Activated CD4-positive, CD25-positive, alpha-beta regulatory T cell treated with anti-CD3 and anti-CD28 coated beads, Interleukin-2, amount 50 U/mL, for 24 hours (primary cell): ENCODE measurements at places on chromosomes 5 and 9.

- ATAC-seq = no peak
These were observed 42.2 kb upstream of the RNF130 start for GRCh38 chr5:180113660-180114303.

GRCh38 chr5:140927228-140927573 is 1.1 kb downstream of the PCDHAC1 start:
- no peak for ATAC-seq

GRCh38 chr5:52709167-52709925 is 78.4 kb upstream of the ITGA1 start:
- ATAC-seq = no peak

GRCh38 chr5:171092194-171092593 is 216.9 kb upstream of the TLX3 start:
- no peak for ATAC-seq

DNA sequence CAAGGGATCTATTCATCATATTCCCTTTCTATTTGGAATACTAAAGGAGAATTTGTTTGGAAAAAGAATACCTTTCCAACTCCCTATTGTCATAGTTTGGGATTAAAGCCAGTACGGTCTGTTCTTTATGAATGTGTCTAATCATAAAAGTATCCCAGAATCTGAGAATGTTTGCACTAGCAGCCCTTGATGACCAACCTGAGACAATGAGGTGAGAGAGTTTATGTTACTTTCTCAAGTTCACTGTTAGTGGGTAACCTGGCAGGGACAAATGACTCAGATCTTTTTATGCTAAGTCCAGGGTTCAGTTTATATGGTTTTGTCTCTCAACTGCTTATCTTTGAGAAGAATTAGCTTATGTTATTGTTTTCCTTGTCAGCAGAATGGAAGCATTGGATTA is 25.3 kb upstream of the TLR4 start:
- no peak for ATAC-seq

DNA sequence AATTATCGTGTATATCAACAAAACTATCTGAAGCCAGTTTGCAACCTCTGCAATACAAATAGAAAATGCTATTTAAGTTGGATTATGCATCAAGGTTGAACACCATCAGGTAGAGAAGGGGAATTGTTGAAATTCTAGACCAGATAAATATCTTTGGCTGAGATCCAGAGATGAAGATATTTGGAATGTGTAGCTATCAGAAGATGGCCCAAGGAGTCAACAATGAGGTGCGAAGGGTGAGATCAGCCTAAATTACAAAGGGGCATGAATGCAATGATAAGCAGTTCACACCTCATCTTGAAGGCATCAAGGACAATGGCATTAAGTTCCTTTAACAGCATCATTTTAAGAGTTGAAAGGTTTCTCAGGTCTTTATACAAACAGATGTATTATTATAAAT is 572.1 kb upstream of the DMAC1 start:
- ATAC-seq = no peak

- no peak for ATAC-seq
These were observed 378.2 kb downstream of the FAM170A start for GRCh38 chr5:120007598-120007997.

DNA sequence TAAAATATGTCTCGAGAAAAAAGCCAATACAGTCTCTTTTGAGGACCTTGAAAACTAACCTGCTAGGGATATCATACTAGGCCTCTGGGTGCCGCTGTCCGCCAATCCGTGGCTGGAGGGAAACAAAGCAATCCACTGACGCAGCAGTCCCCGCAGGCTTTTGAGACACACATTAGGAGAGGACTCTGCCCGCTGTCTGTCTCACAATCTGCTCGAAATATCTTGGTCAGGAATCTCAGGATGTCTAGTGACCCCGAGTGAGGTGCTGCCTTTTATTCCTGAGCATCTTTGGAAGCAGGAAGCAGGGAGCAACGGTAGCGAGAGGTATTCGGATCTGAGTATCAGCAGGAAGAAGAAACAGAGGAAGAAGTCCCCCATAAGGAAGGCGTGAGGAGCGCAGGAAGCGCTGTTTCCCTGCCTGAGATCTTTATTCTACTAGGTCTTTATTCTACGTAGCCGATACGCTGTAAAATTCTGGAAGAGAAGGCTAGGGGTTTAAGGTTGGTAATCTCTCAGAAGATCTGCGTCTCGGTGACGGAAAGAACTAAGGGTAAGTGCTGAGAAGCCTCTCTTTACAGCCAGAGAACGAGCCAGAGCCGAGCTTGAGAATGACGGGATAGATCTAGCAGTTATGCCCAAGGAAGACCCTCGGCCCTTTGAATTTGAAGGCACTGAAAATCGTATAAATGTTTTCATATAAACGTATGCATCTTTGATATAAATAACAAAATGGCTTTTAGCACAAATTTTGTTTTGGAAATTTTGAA is 4.0 kb upstream of the PCDHGA1 start:
- ATAC-seq = peak; percentile 94

DNA sequence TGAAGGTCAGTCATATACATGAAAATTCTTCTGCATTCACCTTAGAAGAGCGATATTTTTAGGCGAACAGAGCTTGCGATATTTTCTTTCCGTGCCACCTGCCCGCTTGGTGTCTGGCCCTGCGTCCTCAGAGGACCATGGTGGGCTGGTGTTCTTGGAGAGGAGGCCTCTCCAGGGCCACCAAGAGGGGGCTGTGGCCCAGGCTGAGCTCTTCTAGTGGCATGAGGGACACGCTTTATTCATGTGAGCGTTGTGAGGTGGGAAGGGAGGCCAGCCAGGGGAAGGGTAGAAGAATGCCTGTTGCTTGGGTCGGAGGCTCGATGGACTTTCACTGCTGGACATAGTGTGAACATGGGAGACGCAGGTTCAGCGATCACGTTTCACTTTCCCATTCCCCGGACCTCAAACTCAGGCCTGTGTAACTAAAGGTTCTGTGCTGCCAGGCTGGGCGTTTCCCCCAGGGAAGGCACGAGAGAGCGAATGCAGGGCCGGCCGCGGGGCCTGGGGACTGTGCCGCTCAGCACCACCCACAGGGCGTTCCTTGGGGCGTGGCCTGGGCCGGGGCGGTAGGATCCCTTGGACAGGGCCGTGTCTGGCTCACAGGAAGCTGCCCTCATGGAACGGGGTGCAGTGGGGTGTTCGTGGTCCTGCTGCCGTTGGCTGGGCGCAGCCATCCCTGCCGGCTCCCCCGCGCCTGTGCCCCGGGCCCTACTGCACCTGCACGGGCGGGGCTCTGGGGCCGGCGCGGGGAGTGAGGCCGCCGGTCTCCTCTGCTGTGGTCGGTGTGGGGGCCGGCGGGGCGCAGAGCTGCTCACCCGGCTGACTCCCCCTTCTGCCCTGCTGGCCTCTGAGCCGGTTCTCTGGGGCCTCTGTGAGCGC is 40.7 kb upstream of the CLPTM1L start:
- peak; percentile 96 for ATAC-seq
